ENCODE measurements at places on chromosomes 13 and 19.

- no peak for DNase-seq
These were observed 8.7 kb upstream of the ERFL start for GRCh38 chr19:41936961-41937360.

- DNase-seq = no peak
These were observed 3.6 kb upstream of the ADGRE3 start for GRCh38 chr19:14678199-14678598.

DNA sequence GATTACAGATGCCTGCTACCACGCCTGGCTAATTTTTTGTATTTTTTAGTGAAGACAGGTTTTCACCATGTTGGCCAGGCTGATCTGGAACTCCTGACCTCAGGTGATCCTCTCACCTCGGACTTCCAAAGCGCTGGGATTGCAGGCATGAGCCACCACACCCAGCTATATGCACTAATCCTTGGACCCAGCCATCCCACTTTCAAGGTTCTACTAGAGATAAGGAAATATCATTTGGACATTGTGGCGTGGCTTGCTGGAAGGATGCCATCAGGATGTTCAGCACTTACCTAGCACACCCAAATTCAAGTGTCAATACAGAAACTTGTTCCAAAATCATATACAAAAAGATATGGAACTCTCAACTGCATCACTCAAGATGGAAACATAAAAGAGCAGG, 136.4 kb downstream of the ABCC4 start:
- DNase-seq = no peak

- DNase-seq = no peak
These were observed 577.6 kb downstream of the EFNB2 start for GRCh38 chr13:105957769-105958438.

GRCh38 chr19:34265221-34265650, 10.9 kb downstream of the GARRE1 start:
- no peak for DNase-seq

- DNase-seq = peak; percentile 90
These were observed 173.6 kb downstream of the NUFIP1 start for GRCh38 chr13:44815623-44816022.

GRCh38 chr19:46155237-46155636, 7.2 kb downstream of the IGFL2 start:
- DNase-seq = no peak

DNA sequence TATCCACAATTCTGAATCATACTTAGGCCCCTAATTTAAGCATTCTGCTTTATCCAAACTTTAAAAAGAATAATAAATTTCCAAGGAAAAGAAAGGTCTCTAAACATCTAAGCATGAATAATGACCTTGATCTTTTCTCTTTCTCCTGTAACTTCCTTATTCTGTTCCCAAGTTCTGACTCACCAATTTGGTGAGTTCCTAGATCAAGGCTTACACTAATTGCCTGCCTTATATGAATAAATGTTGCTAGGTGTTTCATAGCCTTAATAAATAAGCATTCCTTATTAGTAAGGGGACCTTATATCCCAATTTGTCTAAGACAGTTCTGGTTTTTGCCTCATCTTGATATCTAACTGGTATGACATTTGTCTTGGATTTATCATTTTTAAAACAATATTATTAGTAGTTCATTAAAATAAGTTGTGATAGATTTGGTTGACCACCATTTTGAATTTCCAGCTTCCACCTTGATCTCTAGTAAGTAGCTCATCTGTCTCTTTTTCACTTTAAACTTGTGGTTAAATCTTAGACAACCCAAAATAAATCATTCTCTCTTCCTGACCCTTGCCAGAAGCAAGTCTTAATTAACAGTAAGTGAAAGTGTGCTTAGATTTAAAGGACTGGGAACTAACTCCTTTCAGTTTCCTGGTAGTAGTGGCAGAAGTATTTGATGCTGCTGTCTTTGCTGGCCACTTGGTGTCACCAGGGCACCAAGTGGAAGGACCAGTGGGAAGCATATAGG, 121.2 kb upstream of the MLNR start:
- no peak for DNase-seq

- no peak for DNase-seq
These were observed 189.7 kb downstream of the ENOX1 start for GRCh38 chr13:43596924-43597598.

GRCh38 chr19:52679598-52679997, 41.4 kb upstream of the ZNF83 start:
- DNase-seq = no peak

GRCh38 chr19:13669780-13670355, 94.5 kb upstream of the MRI1 start:
- no peak for DNase-seq

- DNase-seq = peak; percentile 28
These were observed at the start of gene ZNF814 for GRCh38 chr19:57888560-57889231. Gene ZNF814 (minus strand): TSS chr19:57889037. CDS start chr19:57888802, 235 bp downstream.

- no peak for DNase-seq
These were observed 232.4 kb downstream of the SLITRK5 start for GRCh38 chr13:87903553-87903952.

GRCh38 chr19:32497391-32497790, 83.6 kb upstream of the PDCD5 start:
- DNase-seq = no peak

DNA sequence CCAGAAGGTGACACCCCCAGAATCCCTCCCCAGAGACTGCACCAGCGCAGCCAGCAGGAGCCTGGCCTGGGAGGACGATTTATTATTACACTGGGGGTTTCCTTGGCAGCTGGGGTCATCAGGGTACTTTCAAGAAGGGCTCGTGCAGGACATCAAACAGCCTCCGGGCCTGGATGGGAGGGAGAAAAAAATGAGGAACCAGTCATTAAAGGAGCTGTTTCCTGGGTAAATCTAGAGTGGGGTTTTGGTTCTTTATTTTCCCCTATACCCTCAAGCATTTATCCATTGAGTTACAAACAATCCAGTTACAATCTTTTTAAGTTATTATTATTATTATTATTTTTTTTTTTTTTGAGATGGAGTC, 3.1 kb downstream of the POLR1G start:
- no peak for DNase-seq

- peak; percentile 15 for DNase-seq
These were observed 117.9 kb downstream of the STOML3 start for GRCh38 chr13:38872693-38873092.

DNA sequence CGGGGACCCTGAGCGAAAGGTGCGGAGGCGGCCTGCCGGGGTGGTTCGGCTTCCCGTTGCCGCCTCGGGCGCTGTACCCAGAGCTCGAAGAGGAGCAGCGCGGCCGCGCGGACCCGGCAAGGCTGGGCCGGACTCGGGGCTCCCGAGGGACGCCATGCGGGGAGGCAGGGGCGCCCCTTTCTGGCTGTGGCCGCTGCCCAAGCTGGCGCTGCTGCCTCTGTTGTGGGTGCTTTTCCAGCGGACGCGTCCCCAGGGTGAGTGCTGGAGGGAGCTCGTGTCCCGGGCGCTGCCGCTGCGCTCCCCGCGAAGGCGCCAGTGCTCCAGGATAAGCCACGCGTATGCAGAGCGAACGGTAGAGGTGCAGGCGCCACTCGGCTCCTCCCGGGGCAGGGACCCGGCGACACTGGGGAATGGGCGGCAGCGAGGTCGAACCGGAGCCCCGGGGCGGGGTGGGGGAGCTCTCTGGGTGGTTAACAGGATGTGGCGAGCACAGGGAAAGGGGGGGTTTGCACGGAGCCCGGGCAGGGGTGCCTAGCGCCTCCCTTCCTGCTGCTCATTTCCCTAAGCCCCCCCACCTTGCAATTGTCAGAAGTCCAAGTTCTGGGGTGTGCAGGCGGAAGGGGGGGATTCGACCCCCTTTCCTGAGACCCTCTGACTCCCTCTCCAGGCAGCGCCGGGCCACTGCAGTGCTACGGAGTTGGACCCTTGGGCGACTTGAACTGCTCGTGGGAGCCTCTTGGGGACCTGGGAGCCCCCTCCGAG, at the start of gene IL27RA:
Gene IL27RA, plus strand, starts transcription at position 44 of the 762 bp plus-strand sequence. Its CDS starts 111 bp downstream, at position 155.
- DNase-seq = peak; percentile 10

DNA sequence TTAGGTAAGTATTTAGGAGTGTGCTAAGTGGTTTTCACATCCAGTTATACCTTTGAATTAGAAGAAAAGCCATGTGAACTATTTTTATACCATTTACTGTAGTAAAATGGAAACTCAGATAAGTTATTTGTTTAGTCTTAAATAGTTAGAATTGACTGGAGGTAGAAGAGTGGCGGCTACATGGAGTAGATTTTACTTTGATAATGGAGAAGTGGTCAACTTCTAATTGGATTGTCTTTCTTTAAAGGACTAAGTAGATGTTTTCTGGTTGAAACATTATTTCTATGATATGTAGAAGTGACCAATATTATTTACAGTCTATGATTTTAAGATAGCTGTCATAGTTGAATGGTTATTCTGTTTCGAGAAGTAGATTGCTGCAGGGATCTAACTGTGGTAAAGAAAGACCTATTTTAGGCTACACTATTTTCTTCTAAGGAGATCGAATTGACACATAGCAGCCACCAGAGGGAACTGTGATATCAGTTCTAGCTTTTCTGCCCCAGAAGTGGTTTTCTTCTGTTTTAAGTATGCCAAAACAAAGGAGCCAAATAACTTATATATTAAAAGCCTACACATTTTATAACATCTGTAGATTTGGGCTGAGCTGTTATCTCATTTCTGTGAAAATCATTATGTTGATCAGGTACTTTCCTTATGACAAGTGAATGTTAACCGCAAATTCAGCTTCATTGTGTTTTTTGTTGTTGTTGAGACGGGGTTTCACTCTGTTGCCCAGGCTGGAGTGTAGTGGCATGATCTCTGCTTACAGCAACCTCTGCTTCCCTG, 26.1 kb downstream of the ZMYM2 start:
- DNase-seq = peak; percentile 22

GRCh38 chr19:54179921-54180461, 7.0 kb upstream of the TMC4 start:
- no peak for DNase-seq

GRCh38 chr13:36549755-36550154, 117.5 kb downstream of the CCNA1 start:
- DNase-seq = no peak

All from kidney glomerular epithelial cell (primary cell).